ENCODE measurements at places on chromosomes 13 and 19.

DNA sequence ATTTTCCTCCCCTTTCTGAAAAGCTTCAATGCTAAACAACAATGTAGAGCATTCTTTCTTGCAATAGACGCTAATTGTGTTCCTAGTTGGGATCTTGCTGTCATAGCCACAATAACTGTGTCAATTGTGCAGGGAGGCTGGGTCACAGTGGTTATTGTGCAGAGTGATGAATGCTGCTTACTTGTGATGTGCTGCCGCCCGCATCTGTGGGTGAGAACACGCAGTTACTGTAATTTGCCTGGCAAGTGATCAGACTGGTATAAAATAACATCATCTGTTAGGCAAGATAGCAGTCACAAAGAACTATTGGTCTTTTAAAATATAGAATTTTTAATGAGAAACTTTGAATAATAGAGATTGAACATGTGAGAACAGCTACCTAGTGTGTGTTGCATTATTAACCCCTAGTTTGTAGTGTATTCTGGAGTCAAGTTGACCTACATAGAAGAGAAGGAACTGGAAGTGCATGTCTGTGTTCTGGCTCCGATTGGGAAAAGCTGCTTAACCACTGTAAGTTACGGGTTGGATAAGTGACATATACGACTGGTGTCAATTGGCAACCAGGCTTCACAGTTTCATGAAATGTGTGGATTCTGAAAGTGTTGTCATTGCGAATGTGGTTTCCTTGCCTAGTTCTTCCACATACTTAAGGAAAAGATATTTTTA, 43.6 kb downstream of the SLAIN1 start:
- DNase-seq, result no peak

DNA sequence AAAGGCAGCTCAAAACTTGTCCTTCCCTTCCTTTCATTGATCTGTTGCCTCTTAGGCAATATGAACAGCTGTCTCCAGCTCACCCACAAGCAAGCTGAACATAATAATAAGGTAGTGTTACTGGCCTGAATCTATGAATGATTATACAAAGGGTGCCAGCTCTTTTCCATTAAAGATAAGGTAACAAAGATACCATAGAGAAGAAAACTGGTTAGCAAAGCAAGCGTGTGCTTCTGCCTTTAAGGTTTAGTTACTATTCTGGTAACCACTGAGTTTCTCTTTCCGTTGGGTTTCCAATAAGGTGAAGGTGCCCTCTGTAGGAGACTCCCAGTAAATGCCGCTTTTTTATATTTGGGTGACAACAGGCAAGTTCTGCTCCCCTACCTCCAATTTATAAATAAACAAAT, 12.1 kb upstream of the DACH1 start:
- DNase-seq, result no peak

DNA sequence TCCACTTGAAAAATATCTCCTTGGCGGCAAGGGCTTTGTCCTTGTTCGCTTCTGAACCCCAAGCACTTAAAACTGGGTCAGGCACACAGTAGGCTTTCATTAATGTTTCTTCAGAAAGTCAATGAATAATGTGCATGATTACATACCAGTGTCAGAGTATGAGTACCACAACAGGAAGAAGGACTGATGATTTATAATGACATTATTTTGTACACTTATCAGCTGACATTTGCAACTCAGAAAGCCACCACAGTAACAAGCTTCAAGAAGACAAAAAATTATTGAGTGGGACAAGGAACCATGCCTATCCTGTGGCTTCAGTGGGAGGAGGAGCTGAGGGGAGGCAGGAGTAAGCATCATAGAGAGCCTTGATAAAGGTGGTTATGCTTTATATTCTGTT, 10.0 kb downstream of the POLR1D start:
- DNase-seq, result no peak

GRCh38 chr19:2117215-2117960, 20.7 kb downstream of the IZUMO4 start:
- no peak for DNase-seq

- DNase-seq, result no peak
Measured at GRCh38 chr13:55361141-55361540, 1779.6 kb upstream of the PRR20A start.

DNA sequence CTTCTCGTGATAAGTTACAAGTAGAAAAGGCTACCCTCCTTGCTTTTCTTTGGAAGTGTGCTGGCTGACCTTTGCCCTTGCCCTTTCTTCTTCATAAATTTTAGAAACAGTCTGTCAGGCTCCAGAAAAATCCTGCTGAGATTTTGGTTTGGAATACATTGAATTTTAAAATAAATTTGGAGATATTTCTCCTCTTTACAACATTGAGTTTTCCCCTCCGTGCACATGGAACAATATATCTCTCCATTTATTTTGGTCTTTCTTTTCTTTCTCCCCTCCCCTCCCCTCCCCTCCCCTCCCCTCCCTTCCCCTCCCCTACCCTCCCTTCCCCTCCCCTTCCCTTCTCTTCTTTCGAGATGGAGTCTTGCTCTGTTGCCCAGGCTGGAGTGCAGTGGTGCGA, 8.6 kb downstream of the KLK4 start:
- no peak for DNase-seq

DNA sequence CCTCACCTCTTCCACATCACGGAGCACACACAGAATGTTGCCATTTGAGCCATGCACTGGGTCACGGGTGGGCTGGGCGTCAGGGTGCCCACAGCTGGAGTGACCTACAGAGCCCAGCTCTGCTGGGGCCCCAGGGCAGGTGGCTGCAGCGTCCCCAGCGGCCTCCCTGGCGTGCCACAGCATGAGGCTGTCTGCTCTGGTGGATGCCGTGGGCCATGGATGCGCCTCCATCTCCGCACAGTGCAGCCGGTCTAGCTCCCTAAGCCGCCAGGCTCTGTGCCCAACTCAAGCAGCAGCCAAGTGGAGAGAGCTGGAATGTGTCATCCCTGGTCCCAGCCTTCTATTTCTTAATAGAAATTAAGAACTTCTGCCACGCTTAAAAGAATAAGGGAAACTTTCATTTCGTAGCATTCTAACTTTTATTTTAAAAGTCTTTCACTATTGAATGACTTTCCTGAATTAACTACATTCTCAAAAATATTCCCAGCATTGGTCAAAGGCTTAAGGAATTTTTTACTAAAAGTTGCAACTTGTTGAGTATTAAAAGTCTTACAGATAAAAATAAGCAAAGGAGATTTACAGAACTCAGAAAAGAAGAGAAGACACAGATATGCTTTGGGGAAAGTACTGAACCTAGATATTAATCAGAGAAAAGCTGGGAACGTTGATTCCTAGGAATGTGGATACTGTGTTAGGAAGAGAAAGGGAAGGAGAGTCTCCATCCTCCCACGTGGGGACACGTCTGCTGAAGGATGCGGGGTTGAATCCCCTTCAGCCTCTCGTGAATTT, 59.3 kb downstream of the ATP11A start:
- peak; percentile 90 for DNase-seq

DNA sequence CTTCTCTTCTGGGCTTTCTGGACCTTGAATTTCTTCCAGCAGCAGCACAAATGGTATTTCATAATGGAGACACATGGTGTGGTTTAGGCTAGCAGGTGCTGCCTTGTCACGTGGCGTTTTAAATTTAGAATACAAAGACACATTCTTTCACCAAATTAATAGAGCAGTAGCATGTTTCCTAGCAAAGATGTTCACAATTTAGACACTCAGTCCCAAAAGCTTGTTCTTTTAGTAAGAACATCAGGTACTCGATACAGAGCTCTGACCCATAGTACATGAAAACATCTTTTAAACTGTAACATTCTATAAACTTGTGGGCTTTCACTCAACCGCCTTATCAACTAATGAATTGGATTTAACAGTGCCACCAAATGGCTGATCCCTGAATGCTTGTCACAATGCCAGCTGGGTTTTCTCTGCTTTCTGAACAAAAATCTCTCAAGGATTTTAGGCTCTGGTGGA, 290.1 kb downstream of the DCLK1 start:
- DNase-seq, result no peak

DNA sequence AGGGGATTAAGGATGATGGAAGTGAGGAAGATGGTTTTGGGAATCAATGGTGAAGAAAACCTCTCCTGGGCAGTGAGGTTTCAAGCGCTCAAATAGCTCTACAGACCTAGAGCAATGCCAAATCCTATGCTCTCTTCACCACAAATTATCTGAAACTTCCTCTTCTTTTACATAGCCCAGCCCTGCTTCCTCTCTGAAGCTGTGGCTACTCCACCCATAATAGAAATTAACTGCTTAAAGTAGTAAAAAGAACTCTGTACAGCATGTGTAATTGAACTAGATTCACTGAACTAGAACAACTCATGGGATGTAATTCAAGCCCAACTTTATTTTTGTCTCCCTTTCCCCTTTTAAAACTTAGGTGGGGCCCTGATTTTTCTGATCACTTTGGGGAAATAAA, 20.4 kb upstream of the IFT88 start:
- no peak for DNase-seq

DNA sequence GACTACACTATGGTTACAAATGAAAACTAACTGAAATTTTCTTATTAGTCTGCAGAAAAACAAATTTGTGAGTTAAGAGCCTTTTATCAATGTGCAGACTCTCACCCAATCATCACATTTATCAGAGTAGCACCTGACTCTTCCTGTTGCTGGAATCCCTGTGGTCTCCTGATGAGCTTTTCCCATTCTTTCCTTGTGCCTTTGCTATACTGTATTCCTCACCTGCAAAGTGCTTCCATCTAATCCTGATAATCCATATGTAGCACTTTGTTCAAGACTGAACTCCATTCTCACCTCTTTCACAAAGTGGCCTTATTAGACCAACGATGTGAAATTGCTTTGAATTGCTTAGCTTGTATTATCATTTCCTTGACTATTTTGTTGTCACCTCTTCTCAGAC, 225.3 kb downstream of the LHFPL6 start:
- no peak for DNase-seq

DNA sequence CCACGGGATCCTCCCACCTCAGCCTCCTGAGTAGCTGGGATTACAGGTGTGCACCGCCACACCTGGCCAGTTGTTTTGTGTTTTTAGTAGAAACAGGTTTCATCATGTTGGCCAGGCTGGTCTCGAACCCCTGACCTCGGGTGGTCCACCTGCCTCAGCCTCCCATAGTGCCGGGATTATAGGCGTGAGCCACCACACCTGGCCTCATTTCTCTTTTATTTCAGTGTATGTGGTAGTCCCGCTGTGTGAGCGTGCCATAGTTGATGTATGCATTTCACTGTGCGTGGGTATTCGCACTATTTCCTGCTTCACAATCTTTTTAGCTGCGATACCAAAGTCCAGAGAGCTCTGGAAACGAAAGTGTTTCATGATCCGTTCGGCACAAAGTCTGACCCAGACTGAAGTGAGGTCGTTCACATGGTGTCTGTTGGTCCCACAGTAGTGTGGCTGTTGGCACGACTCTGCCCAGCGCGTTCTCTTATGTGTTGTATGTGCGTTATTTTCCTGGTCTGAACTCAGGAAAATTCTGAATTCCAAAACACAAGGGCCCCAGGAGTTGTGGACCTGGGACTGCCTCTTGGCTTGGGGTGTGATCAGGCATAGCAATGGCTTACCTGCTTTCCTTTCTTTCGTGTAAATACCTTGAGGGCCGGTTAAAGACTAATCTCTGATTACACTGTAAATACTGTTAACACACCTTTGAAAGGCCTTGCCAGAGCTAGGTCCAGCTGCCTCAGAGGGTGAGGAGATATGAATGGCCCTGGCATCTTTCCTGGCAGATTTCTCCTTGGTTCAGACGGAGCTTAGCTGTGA, 8.6 kb downstream of the EPN1 start:
- DNase-seq, result no peak

GRCh38 chr13:40469581-40470310, 196.7 kb downstream of the FOXO1 start:
- no peak for DNase-seq

- DNase-seq, result no peak
Measured at GRCh38 chr13:77521595-77522367, 13.7 kb upstream of the SCEL start.

GRCh38 chr19:542173-542866, 1.5 kb upstream of the GZMM start:
- DNase-seq, result peak; percentile 66

DNA sequence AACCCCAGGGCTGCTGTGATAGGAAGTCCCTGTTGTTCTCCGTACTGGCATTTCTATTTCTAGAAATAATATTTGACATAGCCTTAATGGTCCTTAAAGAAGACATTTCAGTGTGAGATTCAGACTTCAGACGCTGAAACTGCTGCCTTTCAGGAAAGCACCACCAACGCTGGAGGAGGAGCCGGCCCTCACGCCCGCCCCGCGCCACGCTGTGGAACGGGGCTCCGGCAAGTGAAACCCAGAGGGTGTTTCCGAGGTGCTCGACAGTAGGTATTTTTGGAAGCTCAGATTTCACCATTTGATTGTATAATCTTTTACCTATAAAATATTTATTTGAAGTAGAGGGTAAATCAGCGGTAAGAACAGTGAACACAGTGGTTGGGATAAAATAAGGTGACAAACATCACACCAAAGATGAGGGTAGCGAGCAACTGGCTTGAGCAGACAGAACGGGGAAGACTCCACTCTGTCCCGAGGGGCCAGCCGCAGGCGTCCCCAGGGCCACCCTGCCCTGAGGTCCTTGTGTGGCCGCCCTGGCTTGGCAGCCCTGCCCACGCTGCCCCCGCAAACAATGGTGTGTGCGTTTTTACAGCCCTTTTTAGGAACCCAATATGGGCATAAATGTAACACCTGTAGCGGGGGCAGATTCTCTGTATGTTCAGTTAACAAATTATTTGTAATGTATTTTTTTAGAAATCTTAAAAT, 85.6 kb upstream of the MCF2L start:
- no peak for DNase-seq

GRCh38 chr13:102707467-102707866, 12.6 kb upstream of the METTL21C start:
- DNase-seq, result no peak

GRCh38 chr19:34217952-34218817, 36.2 kb upstream of the GARRE1 start:
- no peak for DNase-seq

DNA sequence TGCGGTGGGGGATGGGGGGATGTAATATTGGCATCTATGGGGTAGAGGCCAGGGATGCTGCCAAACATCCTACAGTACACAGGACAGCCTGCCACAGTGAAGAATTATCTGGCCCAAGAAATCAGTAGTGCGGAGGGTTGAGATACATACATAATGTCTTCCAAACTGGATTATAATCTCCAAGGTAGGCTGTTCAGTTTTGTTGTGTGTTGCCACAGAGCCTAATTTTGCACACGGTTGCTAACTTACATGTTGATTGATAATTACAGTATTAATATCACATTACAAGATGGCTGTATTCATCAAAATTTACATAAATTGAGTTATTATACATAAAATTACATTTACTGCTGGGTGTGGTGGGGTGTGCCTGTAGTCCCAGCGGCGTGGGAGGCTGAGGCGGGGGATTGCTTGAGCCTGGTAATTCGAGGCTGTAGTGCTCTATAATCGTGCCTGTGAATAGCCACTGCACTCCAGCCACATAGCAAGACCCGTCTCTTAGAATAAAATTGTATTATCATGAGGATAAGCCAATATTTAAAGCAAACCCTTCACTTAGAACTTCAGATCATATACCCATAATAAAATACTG, 8.1 kb downstream of the POMP start:
- no peak for DNase-seq

GRCh38 chr13:109985871-109986450, 199.6 kb upstream of the IRS2 start:
- no peak for DNase-seq

GRCh38 chr19:55809381-55810058, 22.3 kb downstream of the NLRP11 start:
- DNase-seq, result no peak

GRCh38 chr19:17450264-17451075, 2.0 kb upstream of the TMEM221 start:
- no peak for DNase-seq

GRCh38 chr19:43584484-43584883, 8.9 kb downstream of the PINLYP start:
- DNase-seq, result no peak

Measured in Right ventricle myocardium inferior (tissue), 1 donor.